ENCODE measurements at places on chromosomes 3 and 15.

GRCh38 chr15:88399021-88399685, 68.0 kb downstream of the MRPL46 start:
- no peak for DNase-seq

GRCh38 chr3:143090486-143090885, 29.1 kb upstream of the CHST2 start:
- DNase-seq = no peak

DNA sequence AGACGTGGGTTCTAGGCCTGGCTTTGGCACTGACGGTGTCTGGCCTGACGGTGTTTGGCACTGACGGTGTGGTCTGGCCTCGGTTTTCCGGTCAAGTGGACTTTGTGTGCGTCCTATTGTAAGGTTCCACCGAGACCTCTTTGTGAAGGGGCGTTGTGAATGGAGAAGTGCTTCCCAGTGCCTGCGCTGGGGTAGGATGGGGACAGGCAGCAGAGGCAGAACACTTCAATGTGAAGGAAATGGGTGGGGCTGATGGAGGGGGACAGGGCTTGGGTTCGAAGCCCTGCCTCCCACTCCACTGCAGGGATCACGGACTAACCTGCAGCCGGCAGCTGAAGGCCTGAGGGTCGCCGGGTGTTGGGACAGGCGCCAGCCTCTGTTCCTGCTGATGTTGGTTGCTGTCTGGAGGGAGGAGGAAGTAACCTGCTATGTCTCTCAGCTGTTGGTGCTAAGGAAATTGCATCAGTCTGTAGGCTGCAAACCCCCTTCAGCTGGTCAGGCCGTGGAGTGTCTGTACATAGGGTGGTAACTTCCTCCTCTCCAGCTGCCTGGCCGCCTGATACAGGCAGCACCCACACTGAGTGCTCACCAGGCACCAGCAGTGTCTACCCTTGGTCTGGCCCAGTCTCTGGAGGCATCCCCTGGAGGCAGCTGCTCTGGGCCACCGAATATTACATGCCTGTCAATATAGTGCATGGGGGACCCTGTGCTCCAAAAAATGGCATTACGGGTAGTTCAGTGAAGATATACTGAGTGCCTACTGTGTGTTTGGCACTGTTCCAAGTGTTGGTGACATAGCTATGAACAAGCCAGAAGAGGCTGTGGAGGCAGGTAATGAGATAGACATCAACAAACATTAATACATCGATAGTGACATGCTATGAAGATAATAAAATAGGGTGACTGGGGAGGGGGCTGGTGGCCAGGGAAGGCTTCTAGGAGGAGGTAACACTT, 1.1 kb downstream of the TM6SF1 start:
- DNase-seq = no peak

- no peak for DNase-seq
Measured at GRCh38 chr3:35064761-35065160, 574.6 kb upstream of the ARPP21 start.

DNA sequence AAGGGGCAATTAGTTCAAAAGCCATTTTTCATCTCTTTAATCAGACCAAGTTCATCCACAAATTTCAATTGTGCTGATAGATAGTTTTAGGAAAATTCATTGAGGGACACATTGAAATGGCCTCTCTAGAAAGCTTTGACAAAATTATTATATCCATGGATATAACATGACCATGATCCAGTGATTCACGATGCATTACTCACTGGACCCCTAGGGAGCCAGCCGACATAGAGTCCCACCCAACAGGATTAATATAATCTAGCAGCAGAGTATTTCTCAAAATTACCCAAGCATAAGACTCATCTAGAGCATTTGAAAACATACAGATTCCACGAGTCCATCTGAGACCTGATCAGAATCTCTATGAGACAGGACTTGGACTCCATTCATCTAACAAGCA, 100.3 kb downstream of the FRMD5 start:
- no peak for DNase-seq

DNA sequence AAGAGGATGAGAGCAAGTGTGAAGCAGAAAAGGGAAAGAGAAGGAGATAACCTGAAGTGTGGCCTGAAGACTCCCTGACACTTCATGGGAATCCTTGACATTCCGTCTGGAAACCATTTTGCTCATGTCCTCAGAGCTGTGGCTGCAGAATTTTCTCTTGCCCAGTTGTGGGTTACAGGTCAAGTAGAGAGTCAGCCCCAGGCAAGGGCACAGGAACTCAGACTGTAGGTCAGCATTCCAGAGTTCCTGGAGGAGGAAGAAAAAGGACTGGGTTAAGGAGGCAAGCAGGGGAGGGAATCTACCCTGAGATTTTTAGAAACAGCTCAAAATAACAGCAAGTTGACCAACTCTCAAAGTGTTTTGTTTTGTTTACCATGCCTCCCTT, 4.1 kb upstream of the THSD4 start:
- no peak for DNase-seq

DNA sequence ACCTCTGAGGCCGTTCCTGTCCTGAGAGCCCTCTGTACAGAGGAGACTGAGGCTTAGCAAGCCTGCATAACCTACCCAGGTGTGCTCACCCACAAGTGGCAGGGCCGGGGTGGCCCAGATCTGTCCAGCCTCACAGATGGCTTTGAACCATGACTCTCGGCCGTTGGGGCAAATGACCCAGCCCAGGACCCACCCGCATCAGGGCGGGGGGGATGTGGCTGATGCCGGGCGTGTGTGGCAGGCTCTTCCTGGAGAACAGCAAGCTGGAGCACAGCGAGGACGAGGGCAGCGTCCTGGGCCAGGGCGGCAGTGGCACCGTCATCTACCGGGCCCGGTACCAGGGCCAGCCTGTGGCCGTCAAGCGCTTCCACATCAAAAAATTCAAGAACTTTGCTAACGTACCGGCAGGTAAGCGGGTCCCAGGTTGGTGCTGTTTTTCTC, 133.5 kb downstream of the LRRK1 start:
- no peak for DNase-seq

GRCh38 chr3:55615039-55615693, 128.1 kb upstream of the WNT5A start:
- no peak for DNase-seq

DNA sequence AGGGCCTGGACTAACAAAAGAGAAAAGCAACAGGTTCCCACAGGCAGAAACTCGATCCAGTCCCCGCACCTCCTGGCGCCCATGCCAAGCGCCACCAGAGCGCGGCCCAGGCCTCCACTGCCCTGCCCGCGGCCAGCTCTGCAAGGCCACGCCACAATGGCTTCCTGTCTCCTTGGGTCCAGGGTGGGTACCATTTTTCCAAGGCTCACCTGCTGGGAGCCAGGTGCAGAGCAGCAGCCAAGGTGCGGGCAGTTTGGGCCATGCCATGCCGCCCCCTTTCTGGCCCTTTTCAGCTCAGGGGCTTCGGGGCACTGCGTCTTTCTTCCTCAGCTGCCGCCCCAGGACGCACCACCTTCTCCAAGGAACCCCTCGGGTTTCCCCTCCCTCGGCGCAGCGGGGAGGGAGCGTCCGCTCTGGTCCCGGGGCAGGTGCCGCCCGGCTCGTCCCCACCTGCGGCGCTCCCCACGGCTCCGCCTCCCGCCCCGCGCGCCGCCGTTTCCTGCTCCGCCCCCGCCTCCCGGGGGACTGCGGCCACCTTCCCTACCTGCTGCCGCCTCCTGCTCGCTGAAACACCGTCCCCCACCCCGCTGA, at the start of gene ILDR1:
Gene ILDR1, minus strand, starts transcription at position 437 of the 591 bp plus-strand sequence. Its CDS starts 170 bp downstream, at position 267.
- DNase-seq = no peak

- DNase-seq = no peak
Measured at GRCh38 chr15:63349156-63349555, 32.5 kb downstream of the CA12 start.

- DNase-seq = no peak
Measured at GRCh38 chr15:85825118-85825517, 30.4 kb upstream of the KLHL25 start.

- peak; percentile 13 for DNase-seq
Measured at GRCh38 chr3:186330772-186331460, 31.1 kb downstream of the DGKG start.

DNA sequence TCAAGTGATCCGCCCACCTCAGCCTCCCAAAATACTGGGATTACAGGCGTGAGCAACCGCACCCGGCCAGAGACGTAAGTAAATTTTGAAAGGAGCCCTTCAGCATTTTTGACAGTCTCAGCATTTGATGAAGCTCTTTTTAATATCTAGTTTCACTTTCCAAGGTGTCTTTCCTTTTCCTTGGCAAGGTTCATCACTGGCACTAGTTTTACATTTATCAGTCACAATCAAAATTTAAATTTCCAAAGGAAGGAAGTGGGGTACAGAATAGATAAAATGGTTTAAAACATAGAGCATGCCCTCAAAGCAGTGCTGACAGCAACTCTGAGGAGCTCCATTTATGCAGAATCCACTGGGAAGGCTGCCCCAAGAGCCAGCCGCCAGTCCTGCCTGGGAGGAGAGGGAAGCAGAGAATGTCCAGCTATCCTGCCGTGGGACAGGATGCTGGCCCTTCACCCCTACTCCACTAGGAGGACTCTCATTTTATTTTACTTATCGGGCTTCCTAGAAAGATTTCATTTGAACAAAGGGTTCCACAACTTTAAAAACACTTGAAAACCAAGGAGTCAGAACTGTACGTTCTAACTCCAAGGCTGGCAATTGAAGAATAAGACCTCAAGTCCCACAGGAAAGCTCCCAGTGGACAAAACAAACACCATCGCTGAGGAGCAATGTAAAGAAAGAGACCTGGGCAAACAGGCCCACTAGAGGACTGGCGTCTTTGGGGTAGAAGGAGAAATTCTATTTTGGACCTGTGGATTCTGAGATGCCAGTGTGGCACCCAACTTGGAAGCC, 9.9 kb downstream of the SFMBT1 start:
- DNase-seq = no peak

DNA sequence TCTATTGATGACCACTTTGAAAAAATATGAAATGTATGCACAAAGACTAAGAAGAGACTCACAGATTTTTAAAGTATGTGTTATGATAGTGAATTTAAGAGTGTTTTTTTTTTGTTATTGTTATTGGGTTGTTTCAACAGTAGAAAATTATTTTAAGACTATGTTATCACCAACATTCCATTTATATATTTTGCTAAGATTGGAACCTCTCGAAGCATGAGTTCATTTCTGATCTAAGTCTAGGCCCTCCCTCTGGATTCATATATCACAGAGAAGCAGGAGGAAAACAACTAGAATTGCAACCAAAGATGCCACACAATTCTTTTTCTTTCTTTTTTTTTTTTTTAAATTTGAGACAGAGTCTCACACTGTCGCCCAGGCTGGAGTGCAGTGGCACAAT, 46.8 kb downstream of the ITGB5 start:
- no peak for DNase-seq

- DNase-seq = no peak
Measured at GRCh38 chr3:158483701-158484235, 87.2 kb upstream of the MLF1 start.

- DNase-seq = no peak
Measured at GRCh38 chr3:25427563-25427941, 511 bp upstream of the RARB start.

GRCh38 chr3:15497964-15498363, 23.5 kb downstream of the COLQ start:
- DNase-seq = no peak

- DNase-seq = no peak
Measured at GRCh38 chr3:126464997-126465396, 10.7 kb downstream of the ZXDC start.

- DNase-seq = no peak
Measured at GRCh38 chr15:78147566-78147965, 1.6 kb upstream of the IDH3A start.

GRCh38 chr3:172315401-172316091, 132.7 kb downstream of the GHSR start:
- DNase-seq = no peak

GRCh38 chr3:72018343-72018984, 233.5 kb upstream of the PROK2 start:
- no peak for DNase-seq

DNA sequence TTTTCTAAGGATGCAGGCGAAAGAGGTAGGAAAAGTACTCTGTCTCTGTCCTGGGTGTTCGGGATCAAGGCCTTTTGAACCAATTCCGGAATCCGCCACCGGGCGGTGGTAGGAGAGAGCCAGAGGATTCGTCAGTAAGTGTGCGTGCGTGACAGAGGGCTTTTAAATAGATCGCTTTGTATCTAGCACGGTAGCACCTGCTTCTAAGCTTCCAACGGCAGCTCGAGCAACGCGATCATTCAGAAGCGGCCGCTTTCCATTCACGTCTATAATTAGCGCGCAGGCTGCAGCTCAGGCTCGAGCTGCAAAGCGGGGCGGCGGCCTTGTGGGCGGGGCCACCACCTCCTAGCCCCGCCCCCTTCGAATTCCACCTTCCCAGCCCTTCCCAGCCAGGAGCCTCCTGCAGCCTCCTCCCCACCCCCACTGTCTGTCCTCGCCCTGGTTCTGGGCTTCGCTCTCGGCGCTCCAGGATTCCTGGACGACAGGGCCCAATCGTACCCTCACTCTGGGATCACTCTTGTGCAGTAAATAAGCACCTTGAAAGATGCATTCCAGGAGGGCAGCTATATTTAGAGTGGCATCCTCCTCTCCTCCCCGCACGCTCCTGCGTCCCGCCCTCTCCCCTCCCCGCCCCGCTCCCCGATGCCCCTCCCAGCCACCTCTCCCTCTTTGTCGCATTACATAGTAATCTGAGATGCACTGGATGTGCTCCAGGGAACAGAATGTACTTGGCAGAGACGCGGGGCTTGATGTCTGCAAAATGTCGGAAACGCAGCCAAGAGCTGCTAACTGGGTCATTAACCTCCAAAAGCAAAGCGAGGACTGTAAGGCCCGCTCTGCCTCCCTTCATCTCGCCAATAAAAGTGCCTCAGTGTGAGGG, 224.1 kb upstream of the TPRG1 start:
- DNase-seq = peak; percentile 34

DNA sequence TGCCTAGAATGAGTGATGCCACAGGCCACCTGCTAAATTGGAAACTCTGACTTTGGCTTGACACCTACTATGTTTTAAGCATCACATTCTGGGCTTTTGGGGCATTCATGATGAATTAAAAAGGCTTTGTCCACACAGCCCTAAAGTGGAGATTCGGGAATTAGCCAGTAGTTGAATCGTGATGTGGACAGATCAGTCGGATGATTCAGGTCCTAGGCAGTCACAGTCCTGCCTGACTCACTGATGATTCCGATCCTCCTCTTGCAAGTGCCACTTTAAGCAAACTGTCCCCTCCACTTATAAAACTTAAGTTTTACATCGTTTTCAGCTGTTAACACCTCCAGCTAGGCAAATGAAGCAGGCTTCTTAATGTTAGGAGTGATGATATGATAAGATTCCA, 75.3 kb downstream of the SYNPR start:
- no peak for DNase-seq

Measured in stimulated activated CD4-positive, alpha-beta T cell treated with anti-CD3 and anti-CD28 coated beads, Interleukin-1b, Interleukin-23, amount 100 ng/mL, for 48 hours (primary cell).